Fibroblast of the conjunctiva (primary cell): ENCODE measurements at places on chromosomes 6 and 20.

GRCh38 chr6:35810971-35811698 lies 6.0 kb downstream of the LHFPL5 start:
- DNase-seq: peak; percentile 35

GRCh38 chr6:169854813-169855212 lies 103.4 kb downstream of the ERMARD start:
- no peak for DNase-seq

DNA sequence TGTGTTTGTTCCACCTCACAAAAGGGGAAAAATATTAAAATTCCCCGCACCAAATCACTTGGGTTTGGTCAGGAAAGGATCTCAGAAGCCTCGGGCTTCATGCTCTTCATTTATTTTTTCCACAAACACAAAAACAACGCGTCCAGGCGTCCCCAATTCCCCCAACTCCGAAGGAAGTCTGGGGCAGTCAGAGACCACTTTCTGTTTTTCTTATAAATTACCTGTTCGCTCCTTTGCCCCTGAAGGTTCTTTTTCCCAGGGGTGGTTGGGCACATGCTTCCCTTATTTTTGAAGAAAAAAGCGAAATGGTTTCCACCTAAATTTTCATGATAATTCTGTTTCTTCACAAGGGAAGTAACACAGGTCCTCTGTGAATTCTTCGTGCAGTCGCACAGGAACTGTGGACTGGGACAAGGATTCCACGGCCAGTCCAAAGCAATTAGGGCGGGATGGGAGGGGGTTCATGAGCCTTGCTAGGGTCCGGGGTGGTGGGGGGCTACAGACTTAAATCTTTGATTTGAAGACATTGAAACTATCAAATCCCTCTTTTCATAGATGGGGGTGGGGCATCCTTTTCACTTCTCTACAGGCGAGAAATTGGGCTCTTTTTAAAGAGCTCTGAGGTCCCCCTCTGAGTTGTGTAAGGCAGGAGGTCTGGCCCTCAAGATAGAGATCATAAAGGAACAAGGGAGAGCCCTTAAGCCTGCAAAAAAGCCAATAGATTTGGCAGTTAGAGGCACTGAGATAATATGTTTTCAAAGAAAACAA lies 30.5 kb upstream of the HFE start:
- no peak for DNase-seq

DNA sequence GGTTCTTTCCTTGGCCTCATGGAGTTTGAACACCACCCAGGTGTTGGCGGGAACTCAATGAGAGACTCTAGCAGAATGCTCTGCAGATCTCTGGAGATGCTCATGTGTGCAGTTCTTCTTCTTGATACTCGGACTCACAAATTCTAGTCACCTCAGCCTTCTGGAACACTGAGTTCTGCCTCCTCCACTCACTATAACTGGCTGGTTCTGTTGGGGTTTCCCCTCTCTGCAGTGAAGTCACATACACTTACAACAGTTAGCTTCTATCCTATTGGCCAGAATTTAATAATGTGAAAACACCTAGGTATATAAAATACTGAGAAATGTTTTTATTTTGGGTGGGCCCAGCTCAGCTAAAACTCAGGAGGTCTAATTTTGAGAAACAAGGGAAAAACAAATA lies 109.6 kb upstream of the HIVEP1 start:
- no peak for DNase-seq

DNA sequence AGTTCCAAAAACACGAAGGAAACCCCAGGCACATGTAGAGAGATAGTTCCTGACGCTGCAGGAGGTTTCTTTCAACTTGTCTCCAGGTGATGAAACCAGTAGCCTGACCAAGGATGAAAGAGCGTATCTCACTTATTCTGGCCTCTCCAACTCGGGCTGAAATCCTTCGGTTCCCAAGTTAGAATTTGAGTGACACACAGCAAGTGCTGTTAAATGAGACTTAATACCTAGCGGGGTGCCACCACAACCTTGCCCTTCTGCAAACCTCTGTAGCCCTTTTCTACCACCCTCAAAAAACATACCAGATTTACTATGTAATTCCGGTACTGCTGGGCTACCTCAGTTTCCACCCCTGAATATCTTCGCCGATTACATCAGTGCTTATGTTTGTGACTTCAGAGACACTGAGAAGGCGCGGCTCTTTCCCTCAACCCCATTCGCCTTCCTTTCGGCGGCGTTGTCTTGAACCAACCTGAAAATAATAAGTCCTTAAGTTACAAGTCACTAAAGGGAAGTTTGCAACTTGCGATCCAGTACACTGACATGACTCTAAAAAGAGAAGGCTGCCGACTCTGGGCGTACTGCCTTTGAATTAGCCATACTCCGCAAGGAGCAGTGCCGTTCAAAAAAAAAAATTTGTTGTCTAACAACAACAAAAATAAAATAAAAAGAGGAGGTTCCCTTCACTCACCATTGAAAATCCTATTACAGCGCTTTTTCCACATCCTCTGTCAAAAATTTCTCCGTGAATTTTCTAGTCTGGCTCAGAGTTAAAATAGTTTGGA lies 194.9 kb upstream of the ZNF184 start:
- DNase-seq: no peak
